Osteocyte (in vitro differentiated cells): ENCODE measurements at places on chromosomes 1 and 21. TPM values are rescaled to one million over a fixed set of nuclear protein-coding genes. Genes with fewer than 3 reads are reported as not detected.

DNA sequence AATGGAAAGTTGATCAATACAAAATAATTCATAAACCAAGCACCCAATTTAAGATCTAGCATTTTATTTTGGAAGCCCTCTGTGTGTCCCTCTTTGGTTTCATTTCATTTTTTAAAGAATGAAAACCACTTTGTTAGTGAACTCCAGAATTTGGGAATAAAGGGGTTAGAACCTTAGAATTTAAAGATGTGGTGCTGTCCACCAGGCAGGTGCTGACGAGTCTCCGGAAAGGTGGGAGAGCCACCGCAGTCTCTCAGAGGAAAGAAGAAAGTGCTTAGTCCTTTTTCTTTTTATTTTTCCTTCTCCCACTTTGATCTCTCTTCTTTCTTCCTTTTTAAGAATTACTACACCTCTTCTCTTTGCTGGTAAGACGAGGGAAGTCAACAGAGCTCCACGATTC, 20.5 kb upstream of the HIVEP3 start:
- DNase-seq: no peak

Gene CFAP107
- total RNA-seq: not detected in 2 replicates

DNA sequence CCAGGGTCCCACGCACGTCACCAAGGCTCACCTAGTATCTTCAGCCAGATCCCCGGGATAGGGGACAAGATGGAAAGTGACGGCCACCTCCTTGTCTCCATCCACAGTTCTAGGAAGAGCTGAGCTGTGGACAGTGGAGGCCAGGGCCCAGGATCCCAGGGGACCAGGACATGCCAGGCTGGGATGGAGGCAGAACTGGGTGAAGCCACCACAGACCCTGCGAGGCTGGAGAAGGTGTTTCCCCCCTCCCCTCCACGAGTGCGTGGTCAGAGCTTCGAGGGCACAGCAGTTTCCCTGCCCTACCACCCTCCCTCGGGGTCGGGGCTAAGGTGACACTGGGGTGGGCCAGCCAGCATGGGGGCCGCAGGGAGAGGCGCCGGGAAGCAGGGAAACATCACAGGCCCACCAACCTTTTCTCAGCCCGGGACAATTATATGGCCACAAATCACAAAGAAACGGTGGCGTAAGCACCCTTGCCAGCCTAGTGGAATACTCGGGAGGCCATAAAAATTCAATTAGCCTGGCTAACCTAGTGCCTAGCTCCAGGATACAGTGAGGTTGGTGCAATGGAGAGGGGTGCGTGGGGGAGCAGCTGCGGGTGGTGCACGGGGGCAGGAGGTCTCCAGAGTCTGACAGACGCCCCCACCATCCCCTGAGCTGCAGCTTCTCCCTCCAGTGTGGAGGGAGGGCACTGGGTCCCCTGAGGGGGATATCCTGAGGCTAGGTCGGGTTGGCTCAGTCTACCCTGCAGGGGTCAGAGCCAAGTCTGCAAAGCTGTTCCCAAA, 13.4 kb downstream of the DRAXIN start:
- no peak for DNase-seq

DNA sequence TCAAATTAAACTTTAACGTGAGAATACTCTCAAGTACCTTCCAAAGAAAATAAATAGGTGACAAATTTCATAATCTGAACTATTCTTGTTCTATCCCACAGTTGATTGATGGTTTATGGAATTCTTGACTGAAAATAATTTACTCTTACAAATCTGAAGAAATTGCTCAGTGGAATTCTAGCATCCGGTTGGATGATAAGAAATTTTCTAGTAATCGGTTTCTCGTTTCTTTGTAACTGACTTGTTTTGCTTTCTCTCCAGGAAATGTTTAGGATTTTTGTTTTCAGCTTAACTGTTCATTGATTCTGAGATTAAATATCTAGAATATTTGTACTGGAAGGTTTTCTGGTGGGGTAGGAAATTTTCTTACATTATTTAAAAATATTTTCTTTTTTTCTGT, 558.9 kb upstream of the ADAMTS5 start:
- DNase-seq: no peak

Gene PLCH2
- total RNA-seq: 11.7 and 12.6 TPM in 2 replicates

DNA sequence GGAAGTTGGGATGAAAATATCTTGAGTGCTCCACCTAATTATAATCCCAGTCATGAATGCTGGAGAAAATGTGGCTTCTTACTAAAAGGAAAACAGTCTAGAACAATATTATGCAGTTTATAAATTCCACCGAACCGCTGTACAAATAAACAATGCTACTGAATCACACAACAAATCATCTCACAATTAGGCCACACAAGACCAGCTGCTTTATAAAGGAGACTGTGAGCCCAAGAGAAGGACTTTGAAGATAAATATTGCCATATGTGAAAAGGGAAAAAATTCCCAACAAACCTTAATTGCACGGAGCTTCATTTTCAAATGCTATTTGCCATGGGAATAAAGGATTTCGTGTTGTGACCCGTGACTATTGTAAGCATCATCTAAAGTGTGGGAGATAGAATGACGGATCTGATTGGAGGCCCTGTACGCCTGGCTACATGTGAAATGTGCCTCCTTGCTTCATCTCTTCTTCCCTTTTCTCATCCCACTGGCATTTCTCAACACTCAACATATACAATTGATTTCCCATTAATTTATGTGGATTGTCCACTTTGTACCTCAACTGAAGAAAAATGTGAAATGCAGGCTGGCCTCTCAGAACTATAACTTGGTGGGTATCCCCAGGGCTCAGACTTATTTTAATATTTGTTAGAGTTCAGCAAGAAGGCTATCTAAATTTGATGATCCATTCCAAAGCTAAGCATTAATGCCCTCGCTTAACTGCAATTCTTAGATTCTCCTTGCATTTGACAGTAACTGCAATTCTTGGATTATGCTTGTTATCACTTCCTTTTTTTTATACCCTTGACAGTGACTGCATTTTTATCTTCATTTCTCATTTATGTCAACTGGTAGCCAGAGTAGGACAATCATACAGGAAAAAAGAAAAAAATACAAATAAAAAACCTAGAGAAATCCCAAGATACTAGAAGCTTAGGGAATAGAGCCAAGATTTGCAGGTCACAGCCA, 122.3 kb downstream of the TGFB2 start:
- DNase-seq: no peak

Gene MNDA
- total RNA-seq: not detected in 2 replicates

Gene CD34
- total RNA-seq: not detected in 2 replicates

- no peak for DNase-seq
Measured at GRCh38 chr21:34530261-34530660, 18.3 kb upstream of the KCNE1 start.

Gene SH2D1B
- not detected in 2 replicates for total RNA-seq

GRCh38 chr1:154574716-154575115, 7.1 kb downstream of the CHRNB2 start:
- no peak for DNase-seq

Gene LCE1D
- not detected in 2 replicates for total RNA-seq
